Fibroblast of skin of left quadriceps (primary cell): ENCODE measurements at places on chromosomes 2 and 18.

DNA sequence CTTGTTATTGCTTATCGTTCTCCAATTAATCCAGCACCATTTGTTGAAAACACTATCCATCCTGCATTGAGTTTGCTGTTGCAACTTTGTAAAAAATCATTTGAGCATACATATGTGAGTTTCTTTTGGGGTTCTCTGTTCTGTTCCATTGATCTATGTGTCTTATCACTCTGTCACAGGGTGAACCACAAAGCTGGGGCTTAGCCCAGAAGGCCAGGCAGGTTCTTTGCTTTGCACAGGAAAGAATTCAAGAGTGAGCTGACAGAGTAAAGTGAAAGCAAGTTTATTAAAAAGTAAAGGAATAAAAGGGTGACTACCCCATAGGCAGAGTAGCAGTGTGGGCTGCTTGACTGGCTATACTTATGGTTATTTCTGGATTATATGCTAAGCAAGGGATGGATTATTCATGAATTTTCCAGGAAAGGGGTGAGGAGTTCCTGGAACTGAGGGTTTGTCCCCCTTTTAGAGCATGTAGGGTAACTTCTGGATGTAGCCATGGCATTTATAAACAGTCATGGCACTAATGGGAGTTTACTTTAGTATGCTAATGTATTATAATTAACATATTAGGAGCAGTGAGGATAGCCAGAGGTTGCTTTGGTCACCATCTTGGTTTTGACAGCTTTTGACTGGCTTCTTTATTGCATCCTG lies 46.8 kb downstream of the RNF138 start:
- DNase-seq: no peak

- no peak for DNase-seq
Observed at GRCh38 chr2:240585101-240585500, 1.4 kb upstream of the CAPN10 start.

- DNase-seq: no peak
Observed at GRCh38 chr2:122815120-122815519, 1059.7 kb downstream of the TSN start.

- DNase-seq: no peak
Observed at GRCh38 chr2:128594953-128595677, 276.4 kb upstream of the HS6ST1 start.

GRCh38 chr2:176976736-176977685 lies 235.6 kb upstream of the HNRNPA3 start:
- DNase-seq: no peak

GRCh38 chr2:11656671-11657101 lies 13.3 kb downstream of the NTSR2 start:
- DNase-seq: no peak

GRCh38 chr2:27313882-27314645 lies 5.8 kb upstream of the UCN start:
- no peak for DNase-seq

GRCh38 chr2:169693360-169693759 lies 845 bp downstream of the CFAP210 start:
- no peak for DNase-seq

GRCh38 chr2:152456262-152456661 lies 121.3 kb downstream of the FMNL2 start:
- no peak for DNase-seq

GRCh38 chr2:42102024-42102590 lies 54.3 kb downstream of the PKDCC start:
- peak; percentile 78 for DNase-seq

DNA sequence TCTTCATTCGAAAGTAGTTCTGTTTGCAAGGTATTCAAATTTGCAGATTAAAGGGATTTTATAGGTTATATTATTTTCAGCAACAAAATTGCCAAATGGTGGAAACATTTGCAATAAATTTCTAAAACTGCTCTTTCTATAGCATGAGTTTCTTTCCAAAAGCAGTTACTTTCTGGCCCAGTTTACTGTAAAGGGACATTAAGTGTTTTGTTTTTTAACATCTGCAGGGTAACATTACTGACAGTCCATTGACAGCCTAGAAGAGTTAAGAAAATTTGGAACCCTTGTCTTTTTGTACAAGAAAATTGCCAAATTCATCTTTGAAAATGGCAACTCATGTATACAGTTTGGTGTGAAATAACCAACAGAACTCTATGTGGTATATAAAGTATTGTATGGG lies 375.1 kb downstream of the SETBP1 start:
- no peak for DNase-seq

- no peak for DNase-seq
Observed at GRCh38 chr2:126515471-126515870, 140.5 kb upstream of the GYPC start.

GRCh38 chr2:88831071-88831791 lies 139.8 kb downstream of the RPIA start:
- no peak for DNase-seq

GRCh38 chr2:167198009-167198408 lies 309.7 kb downstream of the XIRP2 start:
- DNase-seq: no peak

DNA sequence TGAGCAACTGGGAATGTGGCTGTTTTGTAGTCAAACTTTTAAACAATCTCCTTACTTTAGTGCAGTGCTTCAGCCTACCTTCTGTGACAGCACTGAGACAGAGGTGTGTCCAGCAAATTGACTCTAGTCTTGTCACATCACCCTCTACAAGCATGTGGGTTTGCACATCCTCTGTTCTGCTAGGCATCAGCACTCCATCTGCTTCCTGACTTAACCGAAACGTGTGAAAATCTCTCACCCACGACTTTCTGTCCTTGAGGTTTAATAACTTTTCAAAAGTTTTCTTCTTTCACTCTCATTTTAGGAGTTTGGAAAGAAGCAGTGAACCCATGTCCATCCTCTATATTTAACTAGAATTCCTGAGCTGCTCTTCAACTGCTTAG lies 42.6 kb downstream of the TTR start:
- DNase-seq: no peak

- DNase-seq: no peak
Observed at GRCh38 chr2:37263839-37264238, 32.4 kb downstream of the NDUFAF7 start.

- no peak for DNase-seq
Observed at GRCh38 chr2:144705328-144706245, 185.7 kb upstream of the ZEB2 start.

DNA sequence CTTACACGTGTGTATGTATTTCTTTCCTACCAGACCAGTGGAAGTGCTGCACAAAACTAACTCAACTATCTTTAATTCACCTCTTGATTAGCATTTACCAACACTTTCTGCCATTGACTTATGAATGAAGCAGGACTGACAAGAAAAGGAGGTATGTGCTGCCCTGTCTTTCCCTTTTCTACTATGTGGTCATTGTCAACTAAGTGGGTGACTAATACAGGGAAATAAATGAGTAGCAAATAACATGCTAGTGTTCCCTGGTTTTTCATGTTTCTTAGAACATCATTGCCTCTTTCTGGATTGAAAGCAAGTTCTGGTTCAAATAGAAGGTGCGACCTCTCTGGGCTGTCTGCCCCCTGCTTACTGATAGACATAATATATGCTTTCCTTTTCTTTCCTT lies 58.0 kb downstream of the LINC00305 start:
- no peak for DNase-seq

GRCh38 chr18:49563701-49564517 lies 2.1 kb downstream of the LIPG start:
- DNase-seq: no peak

- no peak for DNase-seq
Observed at GRCh38 chr2:136327162-136327852, 209.4 kb upstream of the CXCR4 start.

- no peak for DNase-seq
Observed at GRCh38 chr18:3060667-3061580, 48.0 kb upstream of the LPIN2 start.

DNA sequence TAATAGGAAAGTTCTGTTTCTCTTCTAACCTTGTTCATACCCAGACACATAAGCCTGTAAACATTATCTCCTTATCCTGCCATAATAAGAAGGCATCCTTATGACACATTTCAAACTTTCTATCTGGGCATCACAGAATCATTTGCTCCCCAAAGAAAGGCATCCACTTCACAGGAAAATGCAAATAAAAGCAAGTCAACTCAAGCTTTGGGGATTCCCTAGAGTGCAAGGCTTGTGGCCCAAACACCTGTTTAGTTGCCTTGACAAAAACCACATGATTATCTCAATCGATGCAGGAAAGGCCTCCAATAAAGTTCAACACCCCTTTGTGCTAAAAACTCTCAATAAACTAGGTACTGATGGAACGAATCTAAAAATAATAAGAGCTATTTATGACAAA lies 195.7 kb upstream of the GALNT5 start:
- DNase-seq: no peak

DNA sequence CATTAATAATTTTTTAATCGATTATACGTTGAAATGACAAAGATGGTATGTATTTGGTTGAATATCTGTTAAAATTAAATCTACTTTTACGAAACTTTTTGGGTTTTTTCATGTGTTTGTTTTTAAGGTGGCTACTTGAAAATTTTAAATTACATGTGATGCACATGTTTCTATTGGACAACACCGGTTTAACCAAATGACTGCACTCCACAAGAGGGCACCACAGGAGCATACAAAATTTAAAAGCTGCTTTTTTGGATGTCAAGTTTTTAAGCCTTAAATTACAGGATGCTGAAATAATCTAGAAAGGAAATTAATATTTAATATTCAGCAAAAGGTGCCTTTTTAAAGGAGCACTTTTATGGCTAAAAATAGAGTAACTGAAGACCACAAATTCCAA lies 98.7 kb downstream of the ACVR1 start:
- no peak for DNase-seq

DNA sequence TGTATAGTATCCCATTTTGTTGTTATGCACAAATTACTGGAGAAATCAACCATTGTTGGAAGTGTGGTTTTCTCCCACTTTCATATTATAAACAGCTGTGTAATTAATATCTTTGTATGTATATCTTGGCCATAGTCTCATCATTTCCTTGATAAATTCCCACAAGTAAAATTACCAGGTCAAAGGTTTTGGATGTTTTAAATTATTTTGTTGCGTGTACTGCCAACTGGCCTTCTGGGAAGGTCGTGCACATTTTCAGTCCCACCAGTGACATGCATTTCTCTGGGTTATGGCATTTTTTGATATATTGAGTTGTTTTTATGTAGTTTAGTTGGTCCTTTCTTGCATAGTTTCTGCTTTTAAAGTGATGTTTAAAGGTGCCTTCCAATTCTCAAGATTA lies 41.5 kb downstream of the TSHZ1 start:
- DNase-seq: no peak

DNA sequence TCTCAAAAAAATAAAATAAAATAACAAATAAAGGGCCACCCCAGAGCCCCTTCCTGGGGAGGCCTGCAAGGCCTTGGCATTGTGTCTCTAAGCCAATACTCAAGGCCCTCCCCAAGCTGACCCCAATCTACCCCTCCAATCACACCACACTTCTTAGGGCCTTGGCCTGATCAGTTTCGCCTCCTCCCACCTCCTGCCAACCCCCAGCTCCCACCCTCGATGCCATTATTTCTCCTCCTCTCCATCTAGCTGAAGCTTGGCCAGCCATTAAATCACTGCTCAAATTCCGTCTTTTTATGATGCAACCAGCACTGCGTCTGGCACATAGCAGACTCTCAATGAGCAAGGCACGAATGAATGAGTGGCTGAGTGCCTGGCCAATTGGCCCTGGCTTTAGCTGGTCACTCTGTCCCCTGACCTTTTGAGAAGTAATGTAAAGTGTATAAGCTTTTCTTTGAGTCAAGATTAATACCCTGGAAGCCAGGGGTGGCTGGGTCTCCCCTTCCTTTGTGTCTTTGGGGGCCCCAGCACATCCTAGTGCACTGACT lies 55.9 kb downstream of the SMAD7 start:
- no peak for DNase-seq

DNA sequence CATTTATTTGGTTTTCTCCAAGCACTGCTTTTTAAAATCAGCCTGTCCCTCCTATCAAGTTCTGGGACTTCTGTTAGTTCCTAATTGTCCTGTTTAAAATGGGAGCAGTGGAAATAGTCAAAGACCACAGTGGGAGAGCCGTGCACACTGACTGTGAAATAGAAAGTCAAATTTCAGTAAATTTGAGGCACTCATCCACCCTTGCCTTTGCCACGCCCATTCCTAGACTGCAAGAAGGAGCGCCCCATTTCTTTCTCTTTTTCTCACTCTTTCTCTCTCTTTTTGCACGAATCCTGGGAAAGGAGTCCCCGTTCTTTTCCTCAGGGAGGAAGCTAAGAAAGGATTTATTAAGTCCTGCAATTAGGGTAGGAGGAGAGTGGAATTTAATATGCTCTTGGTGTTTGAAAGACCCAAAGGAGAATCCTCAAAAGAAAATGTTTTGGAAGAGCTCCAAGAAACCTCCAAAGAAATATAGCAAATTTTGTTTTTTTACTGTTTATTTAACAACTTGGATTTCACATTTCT lies 7.5 kb downstream of the COL6A3 start:
- no peak for DNase-seq

GRCh38 chr18:79587779-79588635 lies 91.6 kb upstream of the CTDP1 start:
- DNase-seq: no peak

DNA sequence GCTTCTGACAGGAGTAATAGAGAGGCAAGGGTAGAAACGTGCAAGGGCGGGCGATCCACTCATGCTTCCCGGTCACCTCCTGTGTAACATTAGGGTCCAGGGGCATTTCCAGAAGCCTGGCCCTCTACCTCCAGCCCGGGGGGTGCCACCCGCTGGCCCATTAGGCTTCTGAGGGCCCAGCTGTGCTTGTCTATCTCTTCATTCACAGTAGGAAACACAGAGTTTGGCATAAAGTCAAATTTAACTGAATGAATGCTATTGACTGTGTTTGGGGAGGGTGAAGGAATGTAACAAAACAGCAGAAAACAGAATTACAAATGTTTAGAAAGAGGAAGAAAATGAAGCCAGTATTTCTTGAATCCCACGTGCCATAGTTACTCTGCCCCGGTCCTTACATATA lies 112.4 kb upstream of the SLC66A3 start:
- DNase-seq: no peak

DNA sequence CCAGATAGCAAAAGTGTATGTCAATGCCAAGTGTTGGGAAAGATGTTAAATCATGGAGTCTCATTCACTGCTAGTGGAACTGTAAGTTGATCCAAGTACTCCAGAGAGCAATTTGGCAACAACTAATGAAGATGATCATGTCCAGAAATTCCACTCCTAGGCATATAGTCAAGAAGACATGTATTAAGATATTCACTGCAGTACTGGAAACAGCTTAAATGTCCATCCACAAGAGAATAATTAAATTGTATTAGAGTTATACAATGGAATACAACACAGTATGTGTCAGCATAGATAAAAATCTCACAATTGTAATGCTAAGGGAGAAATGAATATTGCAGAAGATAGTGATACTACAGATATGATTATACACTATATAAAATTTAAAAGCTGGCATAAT lies 15.2 kb upstream of the LBH start:
- DNase-seq: no peak

- DNase-seq: no peak
Observed at GRCh38 chr2:5539282-5540165, 152.7 kb upstream of the SOX11 start.

- DNase-seq: no peak
Observed at GRCh38 chr2:181318504-181319280, 138.5 kb upstream of the ITGA4 start.

DNA sequence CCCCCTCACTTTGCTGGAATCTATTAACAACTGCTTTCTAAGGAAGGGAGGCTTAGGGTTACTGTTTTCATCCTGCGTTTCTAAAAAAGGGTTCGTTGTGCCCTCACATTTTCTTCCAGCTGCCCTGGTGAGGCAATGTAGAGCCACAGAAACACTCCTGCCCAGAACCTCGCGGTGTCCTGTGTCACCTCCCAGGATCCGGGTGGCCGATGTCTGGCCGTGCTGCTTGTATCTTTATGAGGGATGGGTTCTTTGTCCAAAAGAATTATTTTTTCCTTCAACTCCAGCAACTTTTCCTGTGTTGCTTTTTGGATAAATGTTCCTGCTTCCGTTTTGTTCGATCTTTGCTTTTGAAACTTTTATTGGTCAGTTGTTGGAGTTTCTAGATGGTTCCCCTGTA lies 291.8 kb upstream of the HS6ST1 start:
- no peak for DNase-seq
